ENCODE measurements at places on chromosomes 6 and 20.

DNA sequence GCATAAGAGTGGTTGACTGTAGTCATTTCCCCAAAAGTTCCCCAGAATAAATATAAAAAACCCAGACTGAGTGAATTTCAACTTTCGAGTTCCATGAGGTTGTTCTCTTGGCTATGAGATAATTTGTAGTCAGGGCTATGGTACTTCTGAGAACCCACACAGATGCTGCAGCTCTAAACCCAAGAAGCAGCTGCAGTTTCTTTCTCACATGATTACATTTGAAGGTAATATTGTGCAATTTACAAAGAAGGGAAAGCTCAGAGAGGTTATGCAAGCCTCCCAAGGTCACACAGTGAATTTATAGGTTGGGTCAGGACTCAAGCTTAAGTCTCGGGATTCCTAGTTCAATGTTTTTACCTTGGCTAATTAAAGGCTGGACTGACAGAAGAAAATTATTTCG is 29.7 kb upstream of the CD93 start:
- peak; percentile 17 for DNase-seq

DNA sequence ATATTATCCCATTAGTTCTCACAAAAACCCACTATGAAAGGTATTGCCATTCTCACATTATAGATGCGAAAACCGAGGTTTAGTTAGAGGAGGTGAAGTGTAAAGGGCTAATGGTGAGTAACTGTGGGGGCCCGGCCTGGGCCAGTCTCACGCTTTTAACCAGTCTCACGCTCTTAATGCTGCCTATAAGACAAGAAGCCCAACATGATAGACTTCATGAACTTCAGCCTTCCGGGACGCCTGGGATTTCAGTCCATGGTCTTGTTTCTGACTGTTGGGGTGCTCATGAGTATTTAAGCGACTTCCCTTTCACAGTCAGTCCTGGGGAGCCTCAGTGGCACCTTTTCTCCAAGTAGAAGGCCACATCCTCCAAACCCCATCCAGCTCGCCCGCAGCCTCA is 31.7 kb downstream of the AGPAT4 start:
- no peak for DNase-seq

GRCh38 chr20:44901974-44902373 is 7.9 kb upstream of the PABPC1L start:
- no peak for DNase-seq

DNA sequence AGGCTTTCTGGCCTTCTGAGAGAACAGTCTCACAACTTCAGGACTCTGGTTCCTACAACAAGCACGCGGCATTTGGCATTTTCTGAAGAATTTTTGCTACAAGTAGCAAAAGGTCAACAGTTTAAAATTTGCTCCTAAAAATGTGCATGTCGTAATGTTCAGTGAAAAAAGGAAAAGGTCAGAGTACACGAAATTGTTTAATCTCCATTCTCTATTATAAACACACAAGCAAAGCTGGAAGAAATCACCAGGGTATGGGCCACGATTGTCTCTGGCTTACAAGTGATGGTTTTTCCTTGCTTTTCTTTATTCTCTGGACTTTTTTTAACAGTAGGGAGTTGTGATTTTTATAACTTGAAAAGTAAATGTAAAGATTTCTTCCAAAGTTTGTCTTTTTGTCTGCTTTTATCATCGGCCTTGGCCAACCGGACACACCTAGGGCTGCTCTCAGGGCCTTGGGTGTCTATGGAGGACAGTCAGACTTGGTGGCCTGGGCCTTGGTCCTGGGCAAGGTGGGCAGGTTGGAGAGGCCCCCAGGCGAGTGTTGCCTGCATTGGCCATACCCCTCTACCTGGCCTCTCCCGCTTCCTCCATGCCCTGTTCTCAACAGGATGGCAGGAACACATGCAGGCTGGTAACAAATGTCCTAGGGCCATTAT is 32.4 kb downstream of the PLEKHG1 start:
- DNase-seq = no peak

DNA sequence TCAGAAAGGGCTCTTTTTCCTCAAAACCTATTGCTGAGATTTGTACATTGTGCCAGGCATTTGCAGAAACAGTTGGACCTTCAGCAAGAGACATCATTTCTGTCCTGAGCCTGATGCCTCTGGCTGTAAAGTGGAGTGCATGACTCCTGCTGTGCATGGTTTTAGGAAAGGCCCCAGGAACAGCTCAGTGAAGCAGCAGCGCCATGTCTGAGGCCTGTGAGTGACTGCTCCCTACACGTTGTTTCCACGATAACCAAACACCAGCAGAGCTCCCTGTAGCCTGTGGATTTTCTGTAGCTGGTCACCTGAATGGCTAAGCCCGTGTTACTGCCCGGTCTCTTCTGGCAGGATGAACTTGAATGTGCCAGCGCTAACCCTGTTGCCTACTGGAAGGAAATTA is 232.5 kb downstream of the TFAP2C start:
- no peak for DNase-seq

- DNase-seq = no peak
Observed at GRCh38 chr6:43284991-43285781, 12.9 kb upstream of the SLC22A7 start.

GRCh38 chr20:35515949-35516645 is 13.4 kb downstream of the C20orf173 start:
- DNase-seq = peak; percentile 42

GRCh38 chr6:158026901-158027589 is 45.4 kb downstream of the SYNJ2 start:
- no peak for DNase-seq

- DNase-seq = no peak
Observed at GRCh38 chr6:52423971-52424381, 3.8 kb downstream of the EFHC1 start.

GRCh38 chr20:34274694-34275093 is 28.5 kb downstream of the AHCY start:
- DNase-seq = no peak

DNA sequence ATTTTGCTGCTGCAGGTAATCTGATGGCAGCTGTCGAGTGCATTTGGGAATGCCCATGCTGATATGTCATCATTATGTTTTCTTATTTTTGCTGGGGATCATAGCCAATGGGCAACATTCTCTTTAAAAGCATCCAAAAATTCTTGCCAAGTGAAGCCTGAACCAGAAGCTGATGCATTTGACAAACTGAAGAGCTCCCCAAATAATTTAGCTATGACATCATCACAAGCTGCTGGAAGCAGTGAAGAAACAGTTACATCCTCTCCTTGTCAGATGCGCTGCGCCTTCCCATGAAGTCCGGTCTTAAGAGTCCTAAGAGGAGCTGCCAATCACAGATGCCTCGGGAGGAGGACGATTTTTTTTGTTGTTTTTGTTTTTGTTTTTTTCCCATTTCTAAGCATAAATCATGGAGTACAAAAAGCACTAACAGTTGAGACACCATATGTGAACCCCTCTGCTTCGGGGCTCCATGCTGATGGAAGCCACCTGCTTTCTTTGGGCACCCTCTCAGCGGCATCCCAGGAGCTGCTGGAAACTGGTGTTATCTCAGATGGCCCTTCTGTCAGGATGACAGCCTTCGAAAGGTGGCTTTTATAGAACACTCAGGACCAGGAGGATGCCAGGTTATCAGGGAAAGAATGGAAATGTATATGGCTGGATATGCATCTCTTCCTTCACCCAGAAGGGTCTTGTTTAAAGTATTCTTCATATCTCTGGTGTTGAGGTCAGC is 56.1 kb upstream of the FOXQ1 start:
- DNase-seq = no peak

DNA sequence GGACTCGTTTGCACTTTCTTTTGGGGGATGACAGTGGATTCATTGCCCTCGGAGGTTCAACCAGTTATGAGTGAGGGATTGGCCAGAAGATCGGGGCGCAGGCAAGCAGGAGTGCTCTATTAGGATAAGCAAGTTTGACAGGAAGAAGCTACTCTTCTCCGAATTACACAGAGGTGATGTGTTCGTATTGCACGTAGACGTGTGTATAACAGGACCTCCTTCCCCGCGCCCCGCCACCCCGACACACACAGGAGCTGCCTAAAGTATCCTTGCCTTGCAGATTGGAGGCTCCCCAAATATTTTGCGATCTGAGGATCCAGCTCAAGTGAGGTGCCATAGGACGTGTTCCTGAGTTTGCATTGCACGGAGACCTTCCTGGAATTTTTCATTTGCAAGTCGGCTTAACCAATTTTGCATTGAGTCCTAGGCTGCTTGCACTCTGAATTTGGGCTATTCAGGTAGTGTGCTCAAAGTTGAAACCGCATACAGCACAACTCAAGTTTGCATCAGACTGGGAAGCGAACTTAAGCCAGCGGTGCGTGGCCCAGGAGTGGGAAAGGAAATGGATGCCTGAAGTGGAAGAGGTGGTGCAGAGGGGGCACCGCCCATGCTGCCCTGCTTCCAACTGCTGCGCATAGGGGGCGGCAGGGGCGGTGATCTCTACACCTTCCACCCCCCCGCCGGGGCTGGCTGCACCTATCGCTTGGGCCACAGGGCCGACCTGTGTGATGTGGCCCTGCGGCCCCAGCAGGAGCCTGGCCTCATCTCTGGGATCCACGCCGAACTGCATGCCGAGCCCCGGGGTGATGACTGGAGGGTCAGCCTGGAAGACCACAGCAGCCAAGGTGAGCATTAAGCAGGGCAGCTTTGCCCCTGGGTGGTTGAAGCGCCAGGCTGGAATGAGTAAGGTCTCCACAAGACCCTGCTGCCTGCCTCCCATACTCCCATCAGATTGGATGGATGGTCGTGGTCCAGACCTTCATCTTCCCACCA is 770 bp downstream of the TCF19 start:
- DNase-seq = peak; percentile 49

DNA sequence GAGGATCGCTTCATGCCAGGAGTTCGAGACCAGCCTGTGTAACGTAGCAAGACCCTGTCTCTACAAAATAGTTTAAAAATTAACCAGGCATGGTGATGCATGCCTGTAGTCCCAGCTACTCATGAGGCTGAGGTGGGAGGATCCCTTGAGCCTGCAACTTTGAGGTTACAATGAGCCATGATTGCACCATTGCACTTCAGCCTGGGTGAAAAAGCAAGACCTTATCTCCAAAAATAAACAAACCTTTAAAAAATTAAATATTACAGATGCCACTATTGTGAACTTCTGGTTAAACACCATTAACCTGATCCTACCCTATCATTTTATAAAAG is 116.8 kb downstream of the ARHGAP18 start:
- no peak for DNase-seq

- no peak for DNase-seq
Observed at GRCh38 chr20:60467078-60467477, 508.9 kb downstream of the CDH26 start.

DNA sequence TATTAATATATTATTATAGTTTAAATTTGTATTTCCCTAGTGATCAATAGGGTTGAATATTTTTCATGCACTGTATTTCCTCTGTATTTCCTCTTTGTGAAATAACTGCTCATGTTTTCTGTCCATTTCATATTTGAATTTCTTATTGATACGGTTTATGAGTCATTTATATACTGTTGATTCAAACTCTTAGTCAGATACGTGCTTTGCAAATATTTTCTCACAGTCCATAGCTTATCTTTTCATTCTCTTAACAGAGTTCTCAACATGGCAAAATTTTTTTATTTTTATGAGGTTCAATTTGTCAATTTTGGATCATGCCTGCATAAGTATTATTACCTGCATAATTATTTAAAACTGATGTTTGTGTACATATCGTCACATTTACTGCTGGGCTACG is 329.6 kb downstream of the HAO1 start:
- no peak for DNase-seq

GRCh38 chr6:19268718-19269117 is 568.5 kb upstream of the ID4 start:
- no peak for DNase-seq

- DNase-seq = no peak
Observed at GRCh38 chr20:19974630-19975435, 42.3 kb upstream of the NAA20 start.

DNA sequence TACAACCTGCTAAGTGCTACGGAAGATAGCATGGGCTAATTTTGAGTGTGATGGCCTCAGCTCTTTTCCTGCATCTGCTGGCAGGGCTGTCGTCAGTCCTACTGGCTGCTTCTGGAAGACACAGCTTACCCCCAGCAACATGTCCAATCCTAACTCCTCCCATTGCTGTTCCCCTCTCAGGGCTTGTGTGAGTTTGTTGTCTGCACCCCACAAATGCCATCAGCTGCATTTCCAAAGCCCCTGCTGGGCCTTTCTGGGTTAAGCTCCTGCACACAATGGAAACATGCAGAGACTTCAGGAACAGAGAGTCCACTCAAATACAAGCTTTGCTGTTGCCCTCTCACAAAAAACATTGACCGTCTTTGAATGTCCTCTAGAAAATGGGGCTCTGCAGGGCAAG is 84.7 kb downstream of the RNF182 start:
- no peak for DNase-seq

DNA sequence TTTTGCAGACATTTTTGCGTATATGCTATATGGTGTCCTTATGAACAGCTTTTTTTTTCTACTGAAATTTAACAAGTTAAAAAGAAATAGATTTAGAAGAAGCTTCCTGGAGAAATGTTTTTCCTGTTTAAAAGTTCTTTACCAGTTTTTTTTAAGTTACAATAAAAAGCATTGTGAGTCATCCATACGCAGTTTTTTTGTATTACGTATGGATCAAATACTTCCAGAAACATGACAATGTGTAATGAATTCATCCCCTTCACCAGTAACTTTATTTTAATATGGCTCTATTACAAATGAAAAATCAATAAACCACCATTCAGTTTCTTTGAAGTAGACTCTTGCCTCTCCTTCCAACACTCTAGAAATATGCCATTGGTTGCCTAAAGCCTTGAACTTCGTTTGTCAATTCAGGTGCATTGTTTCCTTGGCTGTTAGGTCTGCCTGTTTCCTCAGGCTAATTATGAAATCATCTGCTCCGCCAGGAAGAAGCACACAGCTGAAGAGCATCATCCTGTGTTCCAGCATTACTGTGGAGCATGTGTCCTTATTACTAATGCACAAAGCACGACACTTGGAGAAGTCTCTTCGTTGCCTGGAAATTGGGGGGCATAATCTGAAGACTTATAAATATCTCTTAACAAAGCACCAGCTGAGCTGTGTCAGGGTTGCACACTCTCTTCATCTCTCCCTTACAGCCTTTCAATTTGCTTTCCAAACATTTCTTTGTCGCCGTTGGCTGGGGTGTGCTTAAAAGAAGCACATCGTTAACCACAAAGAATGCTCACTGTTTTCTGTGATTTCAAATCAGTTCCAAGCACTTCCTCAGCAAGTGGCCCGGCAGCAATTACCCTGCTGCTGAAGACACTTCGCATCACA is 9.6 kb downstream of the MOXD1 start:
- no peak for DNase-seq

GRCh38 chr6:119390247-119390793 is 40.8 kb upstream of the MAN1A1 start:
- peak; percentile 29 for DNase-seq
